ENCODE measurements at places on chromosomes 2 and 18. TPM values are rescaled to one million over a fixed set of nuclear protein-coding genes. Genes with fewer than 3 reads are reported as not detected.

Gene TUBA4B
- polyA plus RNA-seq: 0.20 TPM

Gene SERPINB11
- polyA plus RNA-seq: not detected

Gene DSC2
- 10.1 TPM for polyA plus RNA-seq

Gene C2orf66
- polyA plus RNA-seq: 0.14 TPM

Gene TAF1B
- polyA plus RNA-seq: 10.1 TPM

Gene GALNT14
- 2.4 TPM for polyA plus RNA-seq

Gene FEV
- not detected for polyA plus RNA-seq

Gene EVX2
- polyA plus RNA-seq: not detected
